Activated naive CD4-positive, alpha-beta T cell (primary cell): ENCODE measurements at places on chromosomes 16 and 17.
A peak's percentile ranks its signal among the peaks of the same experiment; 100 is the strongest.

GRCh38 chr17:51374209-51374608 is 113.9 kb downstream of the UTP18 start:
- no peak for DNase-seq

- peak; percentile 11 for DNase-seq
These were observed 27.0 kb upstream of the NTN1 start for GRCh38 chr17:8994319-8994718.

DNA sequence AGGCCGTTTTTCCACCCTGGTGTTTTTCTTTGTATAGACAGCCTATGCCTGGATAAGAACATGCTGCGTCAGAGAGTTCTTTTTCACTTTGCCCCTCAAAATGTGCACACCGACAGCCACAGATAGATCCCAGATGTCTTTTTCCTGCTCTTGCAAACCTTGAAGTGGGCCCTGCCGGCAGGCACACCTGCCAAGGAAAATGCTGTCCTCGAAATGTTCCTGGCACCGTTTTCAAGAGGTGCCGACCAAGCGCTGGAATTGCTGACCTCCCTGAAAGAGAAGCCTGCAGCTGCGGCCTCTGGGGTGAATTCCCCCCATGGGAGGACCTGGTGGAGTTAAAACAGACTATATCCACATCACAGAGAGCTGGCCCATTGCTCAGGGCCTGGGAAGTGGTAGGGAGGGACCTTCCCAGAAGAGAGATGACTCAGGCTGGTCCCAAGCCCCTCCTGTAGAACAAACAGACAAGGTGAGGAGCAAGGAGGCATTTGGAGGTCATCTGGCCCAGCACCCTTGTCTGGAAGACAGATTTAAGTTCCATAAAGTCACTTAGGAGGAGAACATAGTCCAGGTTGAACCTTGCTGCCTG is 668.1 kb downstream of the MAF start:
- no peak for DNase-seq

- no peak for DNase-seq
These were observed 210.6 kb upstream of the CDH5 start for GRCh38 chr16:66155933-66156332.

DNA sequence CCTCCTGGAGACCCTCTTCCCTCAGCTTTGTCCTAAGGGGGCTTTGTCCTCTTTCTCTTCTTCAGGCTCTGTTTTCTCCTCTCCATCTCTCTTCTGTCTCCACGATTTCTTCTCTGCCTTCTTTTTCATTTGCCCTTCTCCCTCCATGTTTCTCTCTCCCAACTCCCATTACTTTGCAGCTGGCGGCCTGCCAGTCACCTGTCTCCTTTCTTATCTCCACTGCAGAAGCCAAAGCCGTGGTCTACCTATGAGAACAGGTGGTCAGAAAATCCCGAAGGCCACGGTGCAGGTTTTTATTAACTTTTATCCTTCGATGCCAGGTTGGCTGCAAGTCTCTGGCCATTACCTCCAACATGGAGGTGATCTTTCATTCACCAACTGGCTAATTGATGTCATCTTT is 45.1 kb downstream of the FZD2 start:
- DNase-seq = no peak

- DNase-seq = no peak
These were observed 61.4 kb downstream of the ZNF18 start for GRCh38 chr17:11935734-11936406.

DNA sequence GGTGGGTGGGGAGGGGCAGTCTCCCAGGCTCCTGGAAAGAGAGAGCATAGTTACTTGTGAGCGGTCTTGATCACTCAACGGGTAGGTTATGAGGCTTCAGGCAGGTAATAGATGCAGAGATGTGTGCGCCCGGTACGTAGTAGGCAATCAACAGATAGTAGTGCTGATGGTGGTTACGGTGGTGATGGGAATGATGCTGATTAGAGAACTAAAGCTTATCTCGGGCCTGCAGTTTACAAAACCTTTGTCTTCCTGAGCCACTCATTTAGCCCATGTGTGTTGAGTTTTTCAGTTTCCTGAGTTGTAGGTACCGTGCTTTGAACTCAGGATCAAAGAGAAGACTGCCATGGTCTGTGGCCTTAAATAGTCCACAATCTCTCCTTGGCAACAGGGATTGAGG is 401.0 kb downstream of the SNX29 start:
- no peak for DNase-seq

- DNase-seq = no peak
These were observed at the start of gene CHST4 for GRCh38 chr16:71526111-71526631. CHST4 (plus strand) TSS chr16:71526426; CDS start chr16:71536678, 10,252 bp downstream.

DNA sequence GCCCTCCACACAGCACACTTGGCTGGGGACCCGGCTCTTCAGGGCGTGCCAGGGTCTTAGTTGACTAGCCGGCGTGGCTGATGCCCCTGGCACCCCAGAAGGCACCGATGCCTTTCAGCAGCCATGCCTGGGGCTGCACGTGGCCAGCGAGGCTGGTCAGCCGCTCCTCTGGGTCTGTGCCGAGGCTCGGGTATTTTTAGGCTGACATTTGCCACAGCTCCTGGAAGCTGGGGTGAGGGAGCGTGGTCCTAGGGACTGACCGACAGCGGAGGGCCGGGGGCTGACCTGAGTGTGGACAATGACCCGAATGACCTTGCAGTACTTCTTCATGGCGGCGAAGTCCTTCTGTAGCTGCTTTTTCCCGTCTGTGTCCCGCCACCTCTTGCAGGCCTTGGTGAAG is 3.9 kb downstream of the RPL3L start:
- DNase-seq = no peak

GRCh38 chr16:9328411-9328810 is 237.0 kb downstream of the HAPSTR1 start:
- DNase-seq = no peak

- peak; percentile 40 for DNase-seq
These were observed 1.1 kb downstream of the RAI1 start for GRCh38 chr17:17682293-17682736.

DNA sequence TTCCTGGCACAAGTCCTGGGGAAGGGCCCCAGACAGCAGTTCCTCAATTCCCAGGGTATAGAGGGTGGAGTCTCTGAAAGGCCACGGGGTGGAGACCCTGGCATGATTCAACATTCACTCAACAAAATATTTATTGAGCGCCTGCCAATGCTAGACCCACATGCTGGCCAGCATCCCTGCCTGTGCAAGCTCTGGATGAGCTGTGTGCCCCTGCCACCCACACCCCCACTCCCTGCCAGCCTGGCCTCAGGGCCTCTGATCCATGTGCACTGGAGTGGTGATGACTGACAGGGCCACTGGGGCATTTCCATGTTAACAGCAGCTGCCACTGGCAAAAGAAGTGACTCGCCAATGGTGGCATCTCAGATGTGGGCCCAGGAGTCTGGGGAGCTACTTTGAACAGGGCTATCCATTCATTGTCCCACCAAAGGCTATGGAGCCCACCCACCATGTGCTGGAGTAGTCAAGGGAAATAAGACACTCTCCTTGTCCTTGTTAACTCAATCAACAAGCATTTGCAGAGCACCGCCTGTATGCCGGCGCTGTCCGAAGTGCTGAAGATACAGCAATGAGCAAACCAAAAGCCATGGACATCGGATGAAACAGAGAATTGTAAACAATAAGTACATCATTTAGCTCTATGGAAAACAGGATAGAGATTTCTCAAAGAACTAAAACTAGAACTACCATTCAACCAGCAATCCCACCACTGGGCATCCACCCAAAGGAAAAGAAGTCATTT is 3.0 kb upstream of the PRSS22 start:
- DNase-seq = no peak

- DNase-seq = no peak
These were observed 65.1 kb downstream of the NOG start for GRCh38 chr17:56658648-56659047.

DNA sequence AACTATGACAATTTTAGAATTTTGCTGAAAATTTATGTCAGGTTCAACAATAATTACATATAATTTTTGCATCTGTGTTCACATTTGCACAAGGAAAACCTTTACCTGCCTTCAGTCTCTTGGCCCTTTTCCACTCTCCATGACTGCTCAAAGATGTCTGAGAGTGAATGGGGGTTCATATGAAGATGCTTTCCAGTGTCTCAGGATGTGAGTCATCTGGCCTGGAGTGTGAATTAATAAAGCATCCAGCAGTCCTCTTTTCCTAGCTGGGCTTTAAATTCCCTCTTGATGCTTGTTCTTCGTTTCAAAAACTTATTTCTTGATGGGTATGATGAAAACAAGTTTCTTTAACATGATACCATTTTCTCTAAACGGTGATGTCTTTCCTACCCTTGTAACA is 99.9 kb downstream of the CDK5R1 start:
- DNase-seq = no peak

DNA sequence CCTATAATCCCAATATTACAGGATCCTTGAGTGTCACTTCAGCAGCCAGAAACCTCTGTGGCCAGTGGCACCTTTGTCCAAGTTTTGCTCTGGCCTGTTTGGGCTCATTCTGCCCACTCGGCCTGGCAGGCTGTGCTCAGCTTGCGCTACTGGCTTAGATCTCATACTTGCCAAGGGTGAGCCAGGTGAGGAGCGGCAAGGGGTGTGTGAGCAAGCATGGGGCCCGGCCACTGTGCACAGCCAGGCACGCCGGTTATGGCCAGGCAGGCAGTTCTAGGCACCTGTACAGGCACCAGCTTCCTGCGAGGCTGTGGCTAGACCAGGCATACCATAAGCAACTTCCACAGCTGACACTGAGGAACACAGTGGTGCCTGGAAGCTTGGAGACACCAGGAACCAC is 16.9 kb upstream of the USP22 start:
- no peak for DNase-seq

DNA sequence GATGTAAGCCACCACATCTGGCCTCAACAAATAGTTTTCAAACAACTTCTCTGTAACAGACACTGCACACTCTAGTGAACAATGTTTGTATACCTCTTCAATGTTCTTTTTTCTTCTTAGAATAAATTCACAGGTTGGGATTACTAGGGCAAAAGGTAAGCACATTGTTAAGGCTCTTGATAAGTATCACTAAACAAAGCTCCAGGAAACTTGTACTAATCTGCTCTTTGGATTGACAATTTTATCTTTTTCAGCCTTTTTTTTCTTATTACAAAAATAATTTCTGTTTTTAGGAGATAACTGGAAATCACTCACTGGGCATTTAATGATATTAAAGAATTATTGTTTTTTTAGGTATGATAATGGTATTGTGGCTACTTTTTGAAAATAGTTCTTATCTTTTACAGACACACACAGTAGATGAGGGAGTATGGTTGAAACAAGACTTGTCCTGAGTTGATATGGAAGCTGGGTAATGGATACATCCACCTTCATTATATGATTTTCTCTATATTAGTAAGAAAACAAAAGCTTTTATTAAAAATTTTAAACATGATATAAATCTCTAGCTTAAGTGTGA is 7.7 kb upstream of the MPRIP start:
- no peak for DNase-seq

- DNase-seq = no peak
These were observed 141.5 kb downstream of the TOX3 start for GRCh38 chr16:52405441-52405840.

DNA sequence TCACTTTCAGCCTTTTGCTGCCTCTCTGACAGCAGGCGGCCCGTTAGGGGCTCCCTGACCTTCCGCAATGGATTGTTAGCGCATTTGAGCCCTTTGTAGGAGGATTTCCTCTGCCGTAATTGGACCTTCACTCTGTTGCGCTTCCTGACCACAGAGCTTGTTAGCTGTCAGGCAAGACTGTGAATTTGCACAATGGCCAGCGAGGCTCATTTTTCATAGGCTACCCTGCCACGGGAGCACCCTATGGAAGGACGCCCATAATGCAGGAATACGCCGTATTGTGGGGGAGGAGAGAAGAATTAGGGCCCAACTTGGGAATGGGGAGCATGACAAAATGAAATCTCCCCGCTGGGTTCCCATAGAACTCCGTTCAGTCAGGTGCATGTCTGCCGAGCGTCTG is 205.2 kb upstream of the NLRP1 start:
- DNase-seq = no peak

GRCh38 chr17:45867702-45868101 is 23.0 kb downstream of the SPPL2C start:
- DNase-seq = no peak

DNA sequence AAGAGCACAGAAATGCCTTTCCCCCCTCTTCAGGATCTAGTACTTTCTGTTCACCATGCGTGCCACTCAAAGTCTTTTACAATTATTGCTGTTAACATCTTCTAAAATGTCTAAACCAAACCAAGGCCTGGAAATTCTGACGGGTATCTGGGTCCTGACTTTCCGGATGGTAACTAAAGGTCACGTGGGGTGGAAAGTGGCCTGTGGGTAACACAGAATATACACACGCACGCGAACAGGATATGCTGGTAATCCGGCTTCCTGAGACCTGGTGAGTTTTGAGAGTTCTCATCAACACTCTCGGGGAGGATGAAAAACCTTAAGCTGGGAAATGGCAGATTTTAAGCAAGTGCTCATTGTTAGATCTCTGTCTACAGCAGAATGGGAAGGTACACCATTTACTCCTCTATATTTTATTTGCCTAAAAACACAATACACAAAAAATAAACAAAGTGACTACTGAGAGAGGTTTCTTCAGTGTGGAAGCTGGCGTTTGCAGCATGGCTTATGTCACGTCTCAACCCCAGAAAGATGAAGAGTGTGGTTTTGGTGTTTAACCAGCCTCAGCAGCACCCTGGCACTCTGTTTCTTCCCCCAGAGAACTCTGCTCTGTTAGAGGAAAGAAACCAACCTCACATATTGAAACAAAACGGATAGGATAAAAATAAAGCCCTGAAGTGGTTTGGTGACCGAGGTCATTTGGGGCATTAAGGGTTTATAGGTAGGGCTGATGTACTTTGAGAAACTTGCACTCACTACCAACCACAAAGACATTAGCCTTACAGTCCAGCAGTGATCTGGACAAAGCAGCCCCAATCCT is 37.3 kb downstream of the SMG6 start:
- DNase-seq = peak; percentile 55

- DNase-seq = no peak
These were observed 573 bp downstream of the CTDNEP1 start for GRCh38 chr17:7250695-7251627.

DNA sequence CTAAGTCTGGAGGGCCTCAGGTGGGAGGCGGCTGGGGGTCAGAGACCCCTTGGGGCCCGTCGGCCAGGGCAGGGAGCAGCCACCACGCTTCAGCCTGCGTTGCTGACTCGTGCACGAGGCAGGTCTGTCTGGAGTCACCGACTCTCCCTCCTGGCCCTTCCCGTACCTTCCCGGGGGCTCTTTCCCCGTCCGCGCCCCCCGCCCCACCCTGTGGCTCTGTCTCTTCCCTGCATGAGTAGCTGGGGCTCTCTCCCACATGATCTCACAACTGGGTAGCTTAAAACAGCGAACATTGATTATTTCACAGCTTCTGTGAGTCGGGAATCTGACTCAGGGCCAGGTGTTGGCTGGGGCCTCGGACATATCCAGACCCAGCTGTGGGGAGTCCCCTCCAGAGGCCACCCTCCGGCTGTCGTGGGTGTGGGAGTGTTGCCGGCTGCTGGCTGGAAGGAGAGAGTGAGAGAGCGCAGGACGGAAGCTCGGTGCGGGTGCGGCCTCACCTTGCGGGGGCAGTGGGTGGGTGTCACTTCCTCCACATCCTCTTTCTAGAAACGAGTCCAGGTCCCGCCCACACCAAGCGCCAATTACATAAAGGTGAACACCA is 17.3 kb downstream of the BAHCC1 start:
- DNase-seq = no peak
